Renal cortex interstitium (tissue), 15 donors: ENCODE measurements at places on chromosomes 3 and 15.

DNA sequence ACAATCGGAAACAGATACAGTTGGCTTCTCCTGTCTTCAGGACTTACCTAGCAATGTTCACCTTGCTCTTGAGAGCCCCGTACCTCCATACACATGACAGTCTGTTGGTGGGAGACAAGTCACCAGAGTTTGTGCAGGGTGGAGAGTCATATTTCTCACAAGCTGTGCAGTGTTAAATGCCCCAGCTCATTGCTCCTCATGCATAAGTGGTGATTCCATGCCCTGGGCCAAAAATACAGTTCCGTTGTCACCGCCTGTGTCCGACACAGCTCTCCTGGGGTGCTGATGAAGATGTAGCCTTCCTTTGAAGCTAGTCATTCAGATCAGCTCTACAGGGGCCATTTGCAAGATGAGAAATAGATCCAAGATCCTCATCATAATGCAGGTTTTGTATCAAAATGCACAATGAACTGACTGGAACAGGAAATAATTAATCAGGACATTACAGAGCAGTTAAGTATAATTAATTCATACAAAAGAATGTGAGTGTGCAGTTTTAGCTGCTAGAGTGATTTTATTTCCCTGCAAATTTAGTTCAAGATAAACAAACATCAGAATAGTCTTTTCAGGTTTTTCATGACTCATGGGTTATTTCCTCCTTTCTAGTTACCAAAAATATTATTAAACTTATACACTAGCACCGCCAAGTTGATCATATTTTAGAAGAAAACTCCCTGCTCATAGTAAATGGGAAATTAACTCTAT, 66.5 kb downstream of the CD47 start:
- DNase-seq, result no peak

DNA sequence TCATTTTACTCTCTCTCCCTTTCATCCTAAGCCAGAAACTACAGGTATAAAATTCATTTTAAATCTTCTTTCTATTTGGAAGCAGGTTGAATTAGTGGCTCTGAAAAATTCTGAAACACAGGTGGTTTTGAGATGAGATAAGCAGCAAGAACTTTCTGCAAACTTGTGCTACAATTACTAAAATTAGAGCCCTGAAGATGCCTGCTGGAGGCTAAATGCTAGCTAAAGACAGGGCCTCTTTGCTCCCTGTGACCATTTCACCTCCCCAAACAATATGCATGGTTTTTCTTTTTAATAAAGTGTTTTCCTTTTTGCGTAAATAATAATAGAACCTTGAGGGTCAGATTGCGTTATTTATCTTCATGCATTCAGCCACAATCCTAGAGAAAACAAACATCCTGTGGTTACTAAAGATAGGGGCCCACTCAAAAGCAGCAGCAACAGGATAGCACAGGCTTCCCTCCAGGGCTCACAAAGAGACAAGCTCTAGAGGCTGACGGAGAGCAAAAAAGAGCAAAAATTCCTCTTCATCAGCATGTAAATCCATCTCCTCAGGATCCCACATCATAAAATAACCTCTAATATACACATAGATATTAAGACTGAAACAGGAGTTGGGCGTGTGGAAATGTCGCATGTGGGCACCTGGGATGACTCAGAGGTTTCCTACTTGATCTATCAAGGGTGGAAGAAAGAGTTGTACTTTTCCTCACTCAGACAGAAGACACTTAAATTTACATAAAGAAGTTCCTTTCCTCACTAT, 26.5 kb upstream of the CP start:
- DNase-seq, result no peak

DNA sequence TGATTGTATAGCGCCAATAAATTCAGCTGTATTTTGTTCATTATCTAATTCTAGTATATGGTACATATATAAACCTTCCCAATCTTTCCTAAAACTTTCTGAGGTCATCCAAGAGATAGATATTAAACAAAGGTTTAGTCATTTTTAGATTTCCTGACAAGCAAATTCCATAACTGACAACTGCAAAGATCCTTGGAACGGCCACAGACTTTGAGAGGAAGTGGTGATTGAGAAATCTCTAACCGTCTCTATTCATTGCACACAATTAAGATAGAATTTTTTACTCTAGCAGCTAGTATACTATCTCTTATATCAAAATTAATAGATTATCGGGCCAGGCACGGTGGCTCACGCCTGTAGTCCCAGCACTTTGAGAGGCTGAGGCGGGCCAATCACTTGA, 4.7 kb downstream of the CSNK1G1 start:
- DNase-seq, result no peak

DNA sequence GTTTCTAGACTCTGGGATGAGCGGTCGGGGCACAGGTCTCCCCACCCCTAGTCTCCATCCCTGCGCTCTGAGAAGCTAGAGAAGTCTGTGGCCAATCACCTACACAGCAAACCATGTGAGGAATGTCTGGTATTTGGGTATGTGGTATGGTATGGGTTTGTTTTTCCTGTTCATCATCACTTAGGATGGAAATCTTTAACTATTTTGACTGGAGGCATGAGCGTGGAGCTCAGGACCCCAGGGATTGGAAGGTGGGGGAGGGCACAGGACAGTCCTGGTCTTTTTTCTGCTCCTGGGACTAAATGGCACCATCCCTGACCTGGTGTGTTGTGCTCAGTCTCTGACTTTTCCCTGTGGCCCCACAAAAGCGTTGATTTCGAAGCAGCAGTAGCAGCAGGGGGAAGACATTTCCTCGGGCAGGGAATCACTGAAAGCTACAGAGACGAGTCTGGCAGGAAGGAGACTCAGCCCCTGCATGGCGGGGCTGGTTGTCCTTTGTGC, 191.7 kb upstream of the TPM1 start:
- DNase-seq, result no peak

- DNase-seq, result no peak
These were observed 77.4 kb upstream of the ANKRD28 start for GRCh38 chr3:15875016-15875689.

DNA sequence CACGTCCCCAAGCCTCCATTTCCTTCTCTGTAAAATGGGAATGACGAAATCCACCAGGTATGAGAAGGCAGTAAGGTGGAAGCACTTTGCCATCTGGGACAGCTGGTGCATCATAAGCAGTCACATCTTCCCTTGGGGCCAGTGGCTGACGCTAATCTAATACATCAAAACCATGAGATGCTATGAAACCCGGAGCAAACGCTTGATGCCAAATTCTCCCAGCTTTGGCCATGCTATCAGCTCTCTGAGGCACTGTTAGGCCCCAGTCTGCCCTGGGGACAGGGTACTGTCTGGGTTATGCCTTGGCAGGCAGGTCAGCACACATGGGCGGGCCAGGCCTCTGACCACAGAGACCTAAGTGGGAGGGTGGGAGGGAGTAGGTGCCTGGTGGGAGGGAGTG, 66.1 kb downstream of the ADAMTS17 start:
- no peak for DNase-seq
